ENCODE measurements at places on chromosomes 12 and 14.

DNA sequence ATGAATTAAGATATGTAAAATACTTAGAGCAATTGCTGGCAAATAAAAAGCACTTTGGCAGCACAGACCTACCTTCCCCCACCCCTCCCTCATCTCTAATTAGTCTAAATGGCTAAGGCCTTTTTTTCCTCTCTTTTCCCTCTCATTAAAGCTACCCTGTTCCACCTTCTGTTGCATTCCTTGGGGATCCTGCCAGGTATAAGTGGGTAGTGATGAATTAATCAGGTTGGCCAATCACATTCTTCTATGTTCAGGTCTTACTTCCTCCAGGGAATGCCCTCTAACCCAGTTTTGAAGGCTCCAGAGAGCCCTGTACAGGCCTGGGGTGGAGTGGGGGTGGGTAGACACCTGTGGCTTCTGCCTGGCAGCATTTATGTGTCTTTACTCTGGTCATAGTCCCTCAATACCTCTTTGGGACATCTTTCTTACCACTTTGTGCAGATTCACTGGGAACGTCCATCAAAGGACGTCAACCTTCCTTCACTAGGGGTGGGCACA, 28.4 kb downstream of the HSPB8 start:
- DNase-seq = no peak

DNA sequence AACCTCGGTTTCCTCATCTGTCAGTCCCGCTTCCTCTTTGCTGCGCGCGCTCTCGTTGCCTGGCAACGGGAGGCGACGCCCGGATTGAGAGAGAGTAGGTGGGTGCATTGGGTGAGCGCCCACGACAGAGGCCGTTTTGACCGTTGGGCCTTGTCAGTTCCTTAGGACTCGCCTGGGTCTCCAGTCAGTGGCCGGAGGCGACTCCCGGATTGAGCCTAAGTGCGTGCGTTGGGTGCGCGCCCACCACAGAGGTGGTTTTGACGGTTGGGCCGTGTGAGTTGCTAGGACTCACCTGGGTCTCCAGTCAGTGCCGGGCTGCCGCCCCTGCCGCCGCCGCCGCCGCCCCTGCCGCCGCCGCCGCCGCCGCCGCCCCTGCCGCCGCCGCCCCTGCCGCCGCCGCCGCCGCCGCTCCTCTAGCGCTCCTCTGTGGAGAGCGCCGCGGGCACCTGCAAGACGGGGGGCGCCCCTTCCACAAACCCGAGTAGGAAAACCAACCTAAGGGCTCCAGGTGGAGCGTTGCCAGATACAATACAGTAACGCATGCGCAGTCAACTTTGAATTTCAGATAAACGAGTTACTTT, 37.2 kb downstream of the APOBEC1 start:
- no peak for DNase-seq

DNA sequence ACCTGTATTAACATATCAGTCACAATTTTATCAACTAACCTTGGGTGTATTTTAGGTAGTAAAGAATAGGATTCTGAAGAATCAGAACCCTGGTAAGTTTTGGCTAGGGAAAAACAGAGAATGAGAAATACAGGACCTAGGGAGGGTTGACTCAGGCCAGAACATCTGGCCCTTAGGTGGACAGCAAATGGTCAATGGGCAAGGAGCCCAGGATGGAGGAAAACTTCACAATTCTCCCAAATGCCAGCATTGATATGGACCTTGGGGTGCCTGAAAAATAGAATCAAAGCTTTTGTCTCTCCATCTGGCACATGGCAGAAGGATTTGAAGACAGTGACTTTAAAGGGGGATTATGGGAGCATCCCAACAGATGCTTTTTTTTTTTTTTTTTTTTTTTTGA, 32.7 kb upstream of the PRPF39 start:
- DNase-seq = no peak

DNA sequence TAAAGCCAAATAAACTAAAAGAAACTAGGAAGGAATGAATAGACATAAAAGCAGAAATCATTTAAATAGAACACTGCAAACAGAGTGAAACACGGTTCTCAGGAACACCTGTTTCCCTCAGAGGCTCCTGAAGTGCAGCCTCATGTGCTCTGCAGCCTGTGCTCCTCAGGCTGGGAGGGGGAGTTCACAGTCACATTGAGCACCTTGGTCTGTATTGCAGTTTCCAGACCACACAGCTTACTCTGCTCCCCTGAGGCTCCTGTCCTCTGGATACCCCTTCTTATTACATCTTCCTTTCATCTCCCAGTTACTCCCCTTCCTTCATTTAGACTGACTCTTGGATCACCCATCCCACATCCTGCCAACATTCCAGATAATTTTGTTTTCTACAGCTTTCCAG, 49.7 kb upstream of the DCD start:
- DNase-seq = no peak

DNA sequence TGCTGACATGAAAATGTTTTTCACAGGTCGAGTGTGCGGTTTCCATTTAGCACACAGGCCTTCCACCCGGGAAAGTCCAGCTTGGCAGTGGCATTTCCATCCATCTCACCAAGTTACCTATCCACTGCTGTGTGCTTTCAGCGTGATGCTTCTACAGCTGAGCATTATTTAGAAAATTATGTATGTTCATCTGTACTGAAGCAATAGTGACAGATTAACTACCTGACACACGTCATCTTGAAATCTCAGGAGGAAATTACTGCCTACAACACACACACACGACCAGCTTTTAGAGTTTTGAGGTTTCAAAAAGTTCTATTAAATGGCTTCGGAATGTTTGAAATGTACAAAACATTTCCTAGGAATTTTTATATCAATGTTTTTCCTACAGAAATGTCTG, 39.4 kb downstream of the IFNG-AS1 start:
- DNase-seq = no peak

DNA sequence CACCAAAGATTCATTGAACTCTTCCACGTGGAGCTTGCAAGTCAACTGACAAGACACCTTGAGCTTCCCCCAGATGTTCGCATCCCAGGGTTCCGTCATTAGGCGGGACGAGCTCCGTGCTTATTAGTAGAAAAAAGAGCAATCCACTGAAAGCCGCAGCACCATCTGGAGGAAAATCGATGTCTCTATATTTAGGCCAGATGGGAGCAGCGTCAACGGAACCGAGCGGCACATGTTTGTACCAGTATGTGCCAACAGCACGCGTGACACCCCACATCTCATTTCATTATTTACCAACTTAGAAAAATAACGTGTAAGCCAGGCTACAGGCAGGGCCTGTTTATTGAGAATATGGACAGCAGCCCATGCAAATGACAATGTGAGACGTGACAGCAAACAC, 45.8 kb upstream of the TMEM132D start:
- DNase-seq = no peak

DNA sequence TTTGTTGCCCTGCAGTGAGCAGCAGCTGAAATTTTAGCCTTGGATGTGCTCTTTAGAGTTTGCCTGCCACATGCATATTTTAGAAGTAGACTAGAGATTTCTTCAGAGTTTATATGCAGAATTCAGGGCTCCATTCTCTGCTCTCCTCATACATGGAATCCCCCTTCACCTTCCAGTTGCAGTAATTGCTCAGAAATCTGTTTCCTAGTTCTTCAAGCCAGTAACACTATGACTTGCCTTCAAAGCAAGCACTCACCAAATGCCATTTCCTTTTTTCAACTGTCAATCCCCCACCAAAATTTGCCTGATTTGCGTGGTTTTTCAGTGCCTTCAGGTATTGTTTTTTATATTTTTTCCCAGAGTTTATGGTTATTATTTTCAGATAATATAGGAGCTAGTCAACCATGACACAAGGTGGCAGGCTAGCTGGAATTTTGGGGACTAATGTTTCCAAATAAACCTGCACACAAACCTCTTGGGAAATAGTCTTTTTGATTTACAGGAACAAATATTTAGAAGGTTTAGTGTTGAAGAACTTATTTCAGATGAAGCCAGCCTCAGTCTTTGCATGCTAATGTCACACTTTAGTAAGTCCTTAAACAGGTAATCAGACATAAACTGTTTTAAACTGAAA, 79.2 kb downstream of the ASCL1 start:
- DNase-seq = no peak

- no peak for DNase-seq
Measured at GRCh38 chr12:774051-774614, 21.8 kb downstream of the WNK1 start.

- no peak for DNase-seq
Measured at GRCh38 chr12:109497675-109498074, 20.2 kb downstream of the UBE3B start.

GRCh38 chr14:75446447-75446846, 18.6 kb downstream of the JDP2 start:
- DNase-seq = no peak

- DNase-seq = peak; percentile 80
Measured at GRCh38 chr14:103281496-103282231, 52.4 kb upstream of the EIF5 start.

- peak; percentile 36 for DNase-seq
Measured at GRCh38 chr12:96395236-96395635, 5.0 kb downstream of the CDK17 start.

- no peak for DNase-seq
Measured at GRCh38 chr12:125222876-125223275, 157.6 kb downstream of the AACS start.

GRCh38 chr12:120394483-120395367, 25.8 kb upstream of the MSI1 start:
- peak; percentile 48 for DNase-seq

GRCh38 chr12:46825591-46826414, at the start of gene SLC38A4:
TSS of gene SLC38A4 (minus strand) at chr12:46825997. CDS start at chr12:46793071, 32,926 bp downstream.
- peak; percentile 41 for DNase-seq

DNA sequence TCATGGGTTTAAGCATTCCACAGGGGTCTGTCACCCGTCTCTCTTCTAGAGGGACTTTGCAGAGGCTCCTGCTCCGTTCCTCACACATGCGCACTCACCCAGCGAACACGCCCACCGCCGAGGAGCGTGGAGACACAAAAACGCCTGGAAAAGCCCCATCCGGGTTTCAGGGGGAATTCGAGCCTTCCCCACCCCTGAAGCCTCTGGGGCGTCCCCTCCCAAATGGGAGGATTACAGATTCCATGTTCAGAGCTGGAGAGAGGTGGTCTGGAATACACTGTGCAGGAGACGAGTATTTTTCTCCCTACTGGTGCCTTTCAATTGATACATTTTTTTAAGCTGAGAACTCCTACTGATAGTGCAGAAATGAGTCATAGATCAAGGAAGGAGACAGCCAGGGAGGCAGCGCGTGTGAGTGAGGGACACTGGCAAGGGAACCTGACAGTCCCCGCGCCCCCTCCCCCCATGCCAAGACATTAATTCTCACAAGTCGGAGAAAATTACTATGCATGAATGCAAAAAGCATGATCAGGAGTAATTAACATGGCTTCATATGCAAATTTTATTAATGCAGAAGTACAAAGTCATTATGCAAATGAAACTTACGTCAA, 36.9 kb downstream of the BCL11B start:
- DNase-seq = no peak

DNA sequence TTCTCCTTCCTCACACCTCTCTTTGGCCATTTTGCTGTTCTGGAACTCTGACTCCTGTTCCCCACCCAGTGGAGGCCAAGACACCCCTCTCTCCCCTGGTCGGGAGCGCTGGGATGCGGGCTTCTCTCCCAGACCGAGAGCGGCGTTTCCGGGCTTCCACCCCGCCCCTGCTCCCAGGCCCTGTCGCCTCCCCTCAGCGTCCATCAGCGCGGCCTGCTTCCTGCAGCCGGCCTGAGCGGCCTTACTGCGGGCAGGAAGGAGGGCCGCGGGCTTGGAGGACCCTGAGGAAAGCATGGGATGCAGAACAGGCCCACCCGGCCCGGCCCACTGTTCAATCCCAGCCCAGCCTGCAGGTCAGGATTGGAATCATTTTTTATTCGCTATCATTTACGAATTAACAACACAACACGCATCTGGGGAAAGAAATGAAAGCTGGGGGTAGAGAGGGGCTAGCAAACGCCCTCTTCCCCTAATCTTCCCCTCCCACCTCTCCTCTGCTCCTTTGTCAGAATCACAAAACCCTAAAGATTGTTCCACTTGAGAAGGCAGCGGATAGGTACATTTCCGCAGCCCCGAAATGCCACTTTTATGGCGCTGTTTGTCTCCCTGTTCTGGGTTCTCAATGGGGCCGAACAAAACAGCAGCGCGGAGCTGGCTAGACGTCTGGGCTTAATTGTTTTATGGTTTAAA, 3.8 kb upstream of the HOXC8 start:
- DNase-seq = no peak

DNA sequence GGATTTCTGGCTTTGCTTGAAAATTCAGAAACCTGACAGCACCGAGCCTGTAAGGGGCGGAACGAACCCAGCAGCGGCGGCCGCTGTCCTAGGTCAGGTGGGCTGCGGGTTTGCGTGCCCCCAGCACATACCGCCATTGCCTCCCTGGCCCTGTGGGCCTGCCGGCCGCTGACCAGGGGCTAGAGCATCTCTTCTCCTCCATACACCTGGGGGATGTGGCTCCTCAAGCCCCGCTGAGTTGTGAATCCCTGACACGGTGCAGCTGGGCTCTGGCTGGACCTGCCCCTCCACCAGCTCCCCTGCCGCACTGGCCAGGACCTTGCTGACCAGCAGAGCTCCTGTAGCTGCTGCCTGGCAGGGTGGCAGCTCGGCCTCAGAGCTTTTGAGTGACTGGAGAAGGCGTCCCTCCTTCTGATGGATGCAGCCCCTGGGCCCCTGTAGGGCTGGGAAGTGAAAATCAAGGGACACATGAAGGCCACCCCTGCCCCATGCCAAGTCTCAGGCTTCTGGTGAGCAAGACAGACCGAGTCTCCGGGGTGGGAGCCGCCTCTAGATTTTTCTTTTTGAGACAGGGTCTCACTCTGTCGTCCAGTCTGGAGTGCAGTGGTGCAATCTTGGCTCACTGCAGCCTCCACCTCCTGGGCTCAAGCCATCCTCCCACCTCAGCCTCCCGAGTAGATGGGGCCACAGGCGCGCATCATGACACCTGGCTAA, 184.9 kb upstream of the SFSWAP start:
- DNase-seq = no peak

GRCh38 chr12:110126557-110126956, 2.4 kb downstream of the IFT81 start:
- DNase-seq = no peak

GRCh38 chr14:46747001-46747652, 95.5 kb upstream of the RPL10L start:
- DNase-seq = no peak

DNA sequence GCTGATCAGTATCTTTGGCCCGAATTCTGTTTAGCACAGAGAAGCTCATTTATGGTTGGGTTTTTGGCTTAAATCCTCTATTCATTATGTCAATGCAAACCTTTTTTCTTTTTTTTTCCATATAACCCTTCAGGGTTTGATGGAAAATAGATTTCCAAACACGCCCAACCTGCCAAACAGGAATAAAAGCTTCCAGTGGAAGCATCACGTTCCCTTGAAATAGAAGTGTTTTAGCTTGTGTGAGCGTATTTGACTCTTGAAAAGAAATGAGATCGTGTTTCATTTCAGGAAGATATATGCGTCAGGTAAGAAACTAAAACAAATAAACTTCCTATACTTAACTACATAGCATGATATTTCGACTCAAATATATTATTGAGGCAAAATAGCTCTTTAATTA, at the start of gene PIK3C2G:
PIK3C2G (plus strand) TSS at position 246 of the 400 bp plus-strand sequence. CDS start 20,564 bp downstream, outside the sequence.
- no peak for DNase-seq

GRCh38 chr12:90965204-90965603, 10.2 kb upstream of the CCER1 start:
- no peak for DNase-seq

All from renal cortical epithelial cell (primary cell).